Peyer's patch (tissue), 4 donors: ENCODE measurements at places on chromosomes 12 and 14. TPM values are rescaled to one million over a fixed set of nuclear protein-coding genes. Genes with fewer than 3 reads are reported as not detected.

GRCh38 chr12:10272467-10272866 lies 35.2 kb upstream of the KLRD1 start:
- H3K27me3 ChIP-seq: no peaks in the 10 kb centered on the region
- no peaks in the 10 kb centered on the region for H3K36me3 ChIP-seq
- DNase-seq: no peak

GRCh38 chr14:30638926-30639325 lies 16.8 kb downstream of the SCFD1 start:
- H3K36me3 ChIP-seq: no peaks in the 10 kb centered on the region
- DNase-seq: no peak
- H3K4me1 ChIP-seq: no peaks in the 10 kb centered on the region
- H3K4me3 ChIP-seq: no peak overlapping the region
- H3K27ac ChIP-seq: no peak overlapping the region

The PRPH gene
- total RNA-seq: 6.4 TPM

The GPR33 gene
- not detected for total RNA-seq

The CCDC38 gene
- not detected for total RNA-seq

GRCh38 chr14:96195441-96196081 lies 9.1 kb upstream of the BDKRB2 start:
- H3K27ac ChIP-seq: no peak overlapping the region
- H3K27me3 ChIP-seq: no peaks in the 10 kb centered on the region
- H3K36me3 ChIP-seq: no peaks in the 10 kb centered on the region
- no peak for DNase-seq
- H3K4me3 ChIP-seq: no peak overlapping the region
- H3K4me1 ChIP-seq: no peaks in the 10 kb centered on the region

GRCh38 chr14:71060274-71060673 lies 153.0 kb downstream of the PCNX1 start:
- H3K27me3 ChIP-seq: no peaks in the 10 kb centered on the region
- no peaks in the 10 kb centered on the region for H3K36me3 ChIP-seq
- H3K4me3 ChIP-seq: no peak overlapping the region
- no peaks in the 10 kb centered on the region for H3K4me1 ChIP-seq

- no peak overlapping the region for H3K4me3 ChIP-seq
- no peak for DNase-seq
- no peaks in the 10 kb centered on the region for H3K4me1 ChIP-seq
- H3K27me3 ChIP-seq: no peaks in the 10 kb centered on the region
These were observed 41.0 kb downstream of the HECTD4 start for GRCh38 chr12:112341046-112341825.

GRCh38 chr12:2283916-2284315 lies 231.1 kb downstream of the CACNA1C start:
- H3K27me3 ChIP-seq: no peaks in the 10 kb centered on the region
- no peak overlapping the region for H3K4me3 ChIP-seq
- H3K36me3 ChIP-seq: no peaks in the 10 kb centered on the region
- DNase-seq: no peak
- H3K27ac ChIP-seq: no peak overlapping the region
- no peaks in the 10 kb centered on the region for H3K4me1 ChIP-seq

DNA sequence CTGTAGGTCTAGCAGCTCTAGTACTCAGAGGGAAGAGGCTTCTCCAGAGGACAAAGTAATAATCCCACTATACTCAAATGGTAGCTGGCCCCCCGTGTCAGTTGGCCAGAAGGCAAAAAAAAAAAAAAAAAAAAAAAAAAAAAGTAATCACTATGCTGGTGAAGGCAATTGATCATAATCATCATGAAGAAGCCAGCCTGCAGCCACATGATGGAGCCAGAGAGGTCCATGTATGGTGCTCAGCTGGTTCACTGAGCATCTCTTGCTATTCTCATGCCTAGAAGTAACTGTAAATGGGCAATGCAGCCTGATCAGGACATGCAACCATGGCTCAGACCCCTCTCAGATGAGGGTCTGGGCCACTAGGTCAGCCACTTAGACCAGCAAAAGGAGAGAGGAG lies 378.8 kb downstream of the MED13L start:
- no peaks in the 10 kb centered on the region for H3K27me3 ChIP-seq
- no peak overlapping the region for H3K4me3 ChIP-seq
- H3K4me1 ChIP-seq: no peaks in the 10 kb centered on the region
- H3K27ac ChIP-seq: no peak overlapping the region
- H3K36me3 ChIP-seq: no peaks in the 10 kb centered on the region

GRCh38 chr12:94930216-94930654 lies 73.3 kb downstream of the NDUFA12 start:
- no peaks in the 10 kb centered on the region for H3K4me1 ChIP-seq
- no peak overlapping the region for H3K4me3 ChIP-seq
- no peaks in the 10 kb centered on the region for H3K36me3 ChIP-seq
- no peak overlapping the region for H3K27ac ChIP-seq
- H3K27me3 ChIP-seq: no peaks in the 10 kb centered on the region

- H3K4me1 ChIP-seq: no peaks in the 10 kb centered on the region
- no peak overlapping the region for H3K4me3 ChIP-seq
- no peaks in the 10 kb centered on the region for H3K36me3 ChIP-seq
- no peak for DNase-seq
- H3K27me3 ChIP-seq: no peaks in the 10 kb centered on the region
These were observed 336.1 kb downstream of the RPS29 start for GRCh38 chr14:49250109-49250508.

DNA sequence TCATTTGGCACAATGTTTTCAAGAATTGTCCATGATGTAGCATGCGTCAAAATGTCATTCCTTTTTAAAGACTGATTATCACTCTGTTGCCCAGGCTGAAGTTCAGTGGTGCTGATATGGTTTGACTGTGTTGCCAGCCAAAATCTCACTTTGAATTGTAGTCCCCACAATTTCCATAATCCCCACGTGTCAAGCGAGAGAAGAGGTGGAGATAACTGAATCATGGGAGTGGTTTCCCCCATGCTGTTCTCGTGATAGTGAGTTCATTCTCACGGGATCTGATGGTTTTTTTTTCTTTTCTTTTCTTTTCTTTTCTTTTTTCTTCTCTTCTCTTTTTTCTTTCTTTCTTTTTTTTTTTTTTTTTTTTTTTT lies 21.8 kb upstream of the LRRK2 start:
- no peaks in the 10 kb centered on the region for H3K4me1 ChIP-seq
- no peaks in the 10 kb centered on the region for H3K27me3 ChIP-seq
- DNase-seq: no peak
- no peaks in the 10 kb centered on the region for H3K36me3 ChIP-seq

The SYNJ2BP gene
- total RNA-seq: 34.4 TPM

GRCh38 chr12:109870648-109871047 lies 9.7 kb downstream of the GLTP start:
- no peak for DNase-seq
- H3K4me3 ChIP-seq: no peak overlapping the region
- no peak overlapping the region for H3K27ac ChIP-seq
